ENCODE measurements at places on chromosomes 16 and 17.

- DNase-seq: no peak
Measured at GRCh38 chr17:81429821-81430551, 34.7 kb downstream of the BAHCC1 start.

DNA sequence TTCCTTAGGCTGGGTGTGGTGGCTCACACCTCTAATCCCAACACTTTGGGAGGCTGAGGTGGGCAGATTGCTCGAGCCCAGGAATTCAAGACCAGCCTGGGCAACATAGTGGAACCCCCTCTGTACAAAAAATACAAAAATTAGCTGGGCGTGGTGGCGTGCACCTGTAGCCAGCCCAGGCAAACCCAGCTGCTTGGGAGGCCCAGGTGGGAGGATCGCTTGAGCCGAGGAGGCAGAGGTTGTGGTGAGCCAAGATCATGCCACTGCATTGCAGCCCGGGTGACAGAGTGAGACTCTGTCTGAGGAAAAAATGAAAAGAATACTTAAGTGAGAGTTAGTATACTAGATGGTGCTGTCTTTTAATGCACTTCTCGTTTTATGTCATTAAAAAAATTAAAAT lies 15.1 kb downstream of the PPM1D start:
- DNase-seq: no peak

DNA sequence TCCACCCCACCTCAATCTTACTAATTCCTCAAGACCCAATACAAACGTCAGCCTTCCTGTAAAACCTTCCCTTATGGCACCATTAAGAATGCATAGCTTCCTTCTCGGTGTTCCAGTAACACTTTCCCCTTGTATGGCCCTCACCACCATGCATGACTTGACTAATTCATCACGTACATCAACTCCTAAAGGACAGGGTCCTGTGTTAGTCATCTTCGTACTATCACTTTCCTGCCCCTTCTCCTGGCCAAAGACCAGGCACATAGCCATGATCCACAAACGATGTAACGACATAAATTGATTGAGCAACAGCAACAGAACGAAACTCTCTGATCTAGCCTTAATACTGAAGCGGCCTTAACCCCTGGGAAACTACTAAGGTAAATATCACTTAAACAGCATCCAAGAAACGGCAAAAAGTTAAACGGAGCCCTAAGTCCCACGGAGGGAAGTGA lies 612 bp downstream of the PSMD12 start:
- DNase-seq: no peak

DNA sequence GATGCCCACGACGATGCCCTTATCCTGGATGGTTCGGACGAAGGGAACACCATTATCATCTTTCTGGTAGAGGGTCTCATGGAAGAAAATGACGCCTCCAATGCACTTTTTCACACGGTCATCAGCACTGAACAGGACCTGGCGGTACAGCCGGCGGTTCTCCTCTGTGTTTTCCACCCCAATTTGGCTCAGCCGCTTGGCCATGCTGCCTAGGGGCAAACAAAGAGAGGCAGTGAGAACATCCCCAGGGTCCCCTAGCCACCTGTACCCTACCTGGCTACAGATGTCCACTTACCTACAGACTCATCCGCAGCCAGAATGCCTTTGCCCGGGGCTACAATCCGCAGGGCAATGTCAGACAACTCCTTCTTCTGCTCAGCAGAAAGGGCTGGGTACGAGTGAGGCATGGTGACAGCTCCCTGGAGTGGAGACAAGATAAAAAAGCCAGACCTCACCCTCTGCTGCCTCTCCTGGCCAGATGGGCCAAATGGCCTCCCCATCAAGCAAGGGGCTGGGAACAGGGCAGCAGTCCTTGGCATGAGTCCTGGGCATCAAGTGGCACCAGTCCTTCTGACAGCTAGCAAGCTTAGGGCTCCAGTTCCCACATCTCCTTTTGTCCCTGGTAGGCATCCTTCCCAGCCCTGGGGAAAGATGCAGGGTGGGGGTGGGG lies 1.4 kb downstream of the ALDOC start:
- DNase-seq: no peak

DNA sequence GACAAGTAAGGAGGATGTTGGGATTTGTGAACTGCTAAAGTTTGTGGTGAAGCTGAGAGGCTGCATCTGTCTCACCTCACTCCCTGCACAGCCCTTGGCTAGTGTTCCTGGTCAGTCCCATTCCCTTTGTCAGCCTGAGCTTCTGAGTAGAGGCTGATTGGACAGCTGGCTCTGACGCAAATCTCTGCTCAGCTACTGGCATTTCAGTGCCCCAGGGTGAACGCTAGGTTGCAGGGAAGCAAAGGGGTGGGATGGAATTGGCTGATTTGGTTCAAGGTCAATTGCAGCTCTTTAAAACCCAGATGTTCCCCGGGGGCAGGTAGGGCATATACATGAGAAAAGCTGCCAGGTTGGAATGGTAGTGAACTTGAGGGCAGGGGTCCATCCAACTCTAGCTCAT lies 23.1 kb upstream of the CNOT1 start:
- DNase-seq: no peak

GRCh38 chr17:7248796-7249195 lies 2.7 kb downstream of the CTDNEP1 start:
- no peak for DNase-seq

GRCh38 chr17:32007463-32008298 lies 498 bp downstream of the LRRC37B start:
- DNase-seq: peak; percentile 16

DNA sequence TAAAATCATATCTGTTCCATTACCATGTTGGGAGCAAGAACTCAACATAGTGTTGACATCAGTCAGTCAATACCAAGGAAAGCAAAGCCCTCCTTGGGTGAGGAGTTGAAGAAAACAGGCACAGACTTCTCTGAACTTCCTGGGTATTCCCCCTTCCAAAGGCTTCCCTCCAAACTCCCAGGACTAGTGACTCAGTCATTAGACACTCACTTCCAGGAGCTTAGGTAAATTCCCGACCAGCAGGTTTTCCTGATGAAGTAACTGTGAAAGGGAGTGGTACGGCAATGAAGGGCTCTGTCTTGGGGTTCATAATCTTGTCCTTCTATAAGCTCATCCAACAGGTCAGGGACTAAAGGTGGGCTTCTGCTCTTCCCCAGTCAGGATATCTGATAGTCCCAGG lies 293.8 kb upstream of the AXIN2 start:
- no peak for DNase-seq
